ENCODE measurements at places on chromosomes 6 and 20.
A peak's percentile ranks its signal among the peaks of the same experiment; 100 is the strongest.

- DNase-seq = no peak
Observed at GRCh38 chr6:135622081-135622480, 124.5 kb upstream of the AHI1 start.

- no peak for DNase-seq
Observed at GRCh38 chr6:136539967-136540652, 10.1 kb downstream of the MAP7 start.

GRCh38 chr6:24887545-24888140, 48.1 kb downstream of the RIPOR2 start:
- no peak for DNase-seq

- no peak for DNase-seq
Observed at GRCh38 chr20:10987651-10988383, 314.0 kb upstream of the JAG1 start.

GRCh38 chr6:53492860-53493634, 51.9 kb downstream of the GCLC start:
- DNase-seq = peak; percentile 58

- DNase-seq = no peak
Observed at GRCh38 chr6:169167581-169168301, 85.9 kb downstream of the THBS2 start.

- no peak for DNase-seq
Observed at GRCh38 chr6:36984581-36985416, 1.2 kb downstream of the MTCH1 start.

GRCh38 chr20:1171461-1172093, 13.2 kb downstream of the TMEM74B start:
- no peak for DNase-seq

DNA sequence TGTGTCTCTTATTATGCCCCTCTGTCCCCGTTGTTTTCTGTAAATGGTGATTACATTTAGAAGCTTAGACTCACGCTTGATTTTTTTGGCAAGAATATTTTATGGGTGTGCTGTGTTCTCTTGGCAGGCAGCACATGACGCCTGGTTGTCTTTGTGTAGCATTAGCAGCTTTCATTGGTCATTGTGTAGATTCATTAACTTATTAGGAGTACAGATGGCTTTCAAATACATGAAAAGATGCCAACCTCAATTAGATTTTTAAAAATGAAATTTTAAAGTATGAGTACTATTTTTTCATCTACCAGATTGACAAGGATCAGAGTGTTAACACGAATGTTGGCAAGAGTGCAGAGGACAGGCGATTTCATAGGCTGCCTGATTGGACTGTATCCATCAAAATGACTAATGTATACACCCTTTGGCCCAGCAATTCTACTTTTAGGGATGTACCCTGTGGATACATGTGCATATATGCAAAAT, 15.2 kb downstream of the COX4I2 start:
- no peak for DNase-seq

DNA sequence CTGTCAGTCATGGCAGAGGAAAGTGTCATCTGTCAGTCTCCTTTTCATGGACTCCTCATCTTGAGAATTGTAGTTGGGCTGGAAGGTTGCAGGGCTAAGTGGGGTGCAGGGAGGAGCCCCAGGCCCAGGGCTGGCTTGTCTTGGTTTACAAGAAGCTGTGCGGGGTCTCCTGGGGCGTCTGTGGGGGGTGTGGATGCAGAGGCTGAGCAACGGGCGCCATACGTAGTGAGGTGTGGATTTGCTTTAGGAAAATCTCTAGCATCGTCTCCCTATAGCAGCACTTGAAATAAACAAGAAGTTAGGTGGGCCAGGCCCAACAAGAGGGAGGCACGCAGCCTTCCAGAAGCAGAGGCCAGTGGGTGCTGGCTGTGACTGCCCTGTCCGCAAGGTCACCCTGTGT, 1.8 kb upstream of the SLC17A9 start:
- no peak for DNase-seq

DNA sequence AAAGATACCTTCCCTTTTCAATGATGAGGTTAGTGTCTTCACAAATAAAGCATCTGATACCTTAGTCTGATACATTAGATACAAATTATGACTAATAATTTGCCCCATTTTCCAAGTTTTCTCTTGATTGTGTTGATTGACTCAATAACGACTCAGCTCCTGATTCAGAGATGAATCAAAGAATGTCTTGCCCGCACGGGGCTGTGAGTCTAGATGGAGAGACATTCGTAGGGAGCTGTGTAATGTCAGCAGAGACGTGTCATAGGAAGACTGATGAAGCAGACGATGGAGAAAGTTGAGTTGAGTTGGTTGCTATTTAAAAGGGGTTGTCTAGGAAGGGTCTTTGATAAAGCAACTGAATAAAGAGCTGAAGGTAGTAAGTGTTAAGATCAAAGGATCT, 78.2 kb downstream of the TSHZ2 start:
- DNase-seq = no peak

- no peak for DNase-seq
Observed at GRCh38 chr20:61902221-61902869, 163.3 kb downstream of the TAF4 start.

DNA sequence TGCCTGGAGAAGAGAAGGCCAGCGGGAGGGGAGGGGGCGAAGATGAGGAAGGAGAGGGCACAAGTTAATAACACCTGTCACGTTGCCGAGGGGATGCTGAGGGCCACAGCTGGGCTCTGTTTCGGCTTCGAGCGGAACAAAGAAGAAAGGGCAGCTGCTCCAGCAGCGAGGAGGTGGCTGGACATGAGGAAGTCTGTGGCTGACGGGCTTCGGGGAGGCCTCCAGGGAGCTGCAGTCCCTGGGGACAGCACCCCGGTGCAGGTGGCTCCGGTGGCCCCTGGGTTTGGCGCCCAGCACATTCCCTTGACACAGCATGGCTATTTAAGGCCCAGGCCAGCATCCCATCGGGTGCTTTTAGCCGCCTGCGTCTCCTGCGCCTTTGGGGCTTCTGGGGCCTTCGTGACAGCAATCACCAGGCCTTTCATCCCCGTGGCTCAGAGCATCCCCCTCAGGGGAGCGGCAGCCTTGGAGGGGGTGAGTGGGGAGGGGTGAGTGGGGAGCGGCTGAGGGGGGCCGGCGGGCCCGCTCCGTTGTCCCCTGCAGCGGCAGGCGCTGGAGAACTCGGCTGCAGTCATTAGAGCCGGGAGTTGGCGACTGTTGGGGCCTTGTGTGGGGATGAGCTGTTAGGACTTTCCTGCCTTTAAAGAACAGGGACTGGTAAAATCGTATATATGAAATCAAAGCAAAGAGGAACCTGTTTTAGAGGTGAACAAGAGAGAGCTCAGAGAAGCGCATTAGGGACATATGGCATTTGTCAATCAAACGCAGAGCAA, 99.0 kb downstream of the TMEM242 start:
- DNase-seq = peak; percentile 39

All from left lobe of liver (tissue), 2 donors.